Endodermal cell (in vitro differentiated cells): ENCODE measurements at places on chromosomes 2 and 18. TPM values are rescaled to one million over a fixed set of nuclear protein-coding genes. Genes with fewer than 3 reads are reported as not detected.
A peak's percentile ranks its signal among the peaks of the same experiment; 100 is the strongest.

Gene NXPH2
- 3.1 and 3.7 TPM in 2 replicates for total RNA-seq

Gene C2orf80
- total RNA-seq, result not detected in 3 replicates

GRCh38 chr18:35491700-35492077 lies 6.1 kb downstream of the INO80C start:
- DNase-seq, result peak; percentile 75

GRCh38 chr2:102618452-102619413 lies 620 bp upstream of the SLC9A2 start:
- peak; percentile 78 for DNase-seq
